Ascending aorta (tissue), 2 donors: ENCODE measurements at places on chromosomes 7 and 10.

DNA sequence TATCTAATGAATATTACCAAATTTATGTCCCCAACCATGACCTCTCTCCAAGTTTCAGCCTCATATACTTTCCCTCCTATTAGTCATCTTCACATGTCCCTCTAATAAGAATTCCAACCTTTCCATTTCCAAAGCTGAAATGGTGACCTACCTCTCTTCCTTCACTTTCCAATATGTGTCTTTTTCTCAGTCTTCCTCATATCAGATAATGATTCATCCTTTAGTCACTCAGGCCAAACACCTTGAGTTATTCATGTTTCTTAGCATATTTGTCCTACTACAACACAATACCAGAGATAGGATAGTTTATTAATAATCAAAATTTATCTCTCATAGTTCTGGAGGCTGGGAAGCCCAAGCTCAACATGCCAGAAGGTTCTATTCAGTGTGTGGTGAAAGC lies 318.5 kb upstream of the ZWINT start:
- no peak for DNase-seq

GRCh38 chr7:81186691-81187090 lies 267.8 kb upstream of the SEMA3C start:
- no peak for DNase-seq

- DNase-seq: no peak
These were observed 46.2 kb downstream of the WDR37 start for GRCh38 chr10:1102416-1102815.

- no peak for DNase-seq
These were observed 19.6 kb downstream of the GIMAP4 start for GRCh38 chr7:150586785-150587152.

DNA sequence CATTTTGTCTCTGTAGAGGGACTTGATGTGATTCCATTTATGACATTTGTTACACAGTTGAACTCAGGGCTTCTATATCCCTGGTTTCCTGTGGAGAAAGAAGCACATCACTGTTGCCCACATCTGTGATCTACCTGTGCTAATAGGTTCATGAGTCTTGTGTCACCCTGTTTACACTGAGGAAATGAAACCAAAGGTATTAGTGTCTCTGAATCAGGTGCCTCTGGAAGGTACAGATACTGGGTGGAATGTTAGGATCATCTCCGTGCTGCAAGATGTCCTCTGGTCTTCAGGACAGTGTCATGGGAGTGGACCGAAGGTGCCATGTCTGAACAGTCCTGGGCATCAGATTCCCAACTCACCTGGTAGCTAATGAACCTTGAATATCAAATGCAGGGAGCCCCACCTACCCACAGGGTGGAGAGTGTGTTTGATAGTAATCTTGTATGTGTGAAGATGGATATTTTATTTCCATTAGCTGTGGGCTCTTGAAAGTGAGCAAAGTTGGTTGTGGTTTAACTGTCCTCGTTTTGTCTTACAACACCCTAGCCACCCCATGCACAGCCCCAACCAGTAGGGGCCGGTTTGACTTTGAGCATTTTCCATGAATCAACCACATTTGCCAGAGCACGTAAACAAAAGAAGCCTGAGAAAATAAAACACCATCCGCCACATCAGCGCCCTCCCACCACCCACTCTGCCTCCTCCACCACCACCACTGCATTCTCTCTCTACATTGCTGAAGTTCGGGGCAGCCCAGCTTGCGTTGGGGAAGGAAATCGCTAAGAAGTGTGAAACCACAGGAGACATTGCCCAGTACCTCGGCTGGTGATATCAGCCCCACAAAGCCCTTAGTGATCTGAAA lies 40.7 kb downstream of the TARP start:
- DNase-seq: peak; percentile 10

DNA sequence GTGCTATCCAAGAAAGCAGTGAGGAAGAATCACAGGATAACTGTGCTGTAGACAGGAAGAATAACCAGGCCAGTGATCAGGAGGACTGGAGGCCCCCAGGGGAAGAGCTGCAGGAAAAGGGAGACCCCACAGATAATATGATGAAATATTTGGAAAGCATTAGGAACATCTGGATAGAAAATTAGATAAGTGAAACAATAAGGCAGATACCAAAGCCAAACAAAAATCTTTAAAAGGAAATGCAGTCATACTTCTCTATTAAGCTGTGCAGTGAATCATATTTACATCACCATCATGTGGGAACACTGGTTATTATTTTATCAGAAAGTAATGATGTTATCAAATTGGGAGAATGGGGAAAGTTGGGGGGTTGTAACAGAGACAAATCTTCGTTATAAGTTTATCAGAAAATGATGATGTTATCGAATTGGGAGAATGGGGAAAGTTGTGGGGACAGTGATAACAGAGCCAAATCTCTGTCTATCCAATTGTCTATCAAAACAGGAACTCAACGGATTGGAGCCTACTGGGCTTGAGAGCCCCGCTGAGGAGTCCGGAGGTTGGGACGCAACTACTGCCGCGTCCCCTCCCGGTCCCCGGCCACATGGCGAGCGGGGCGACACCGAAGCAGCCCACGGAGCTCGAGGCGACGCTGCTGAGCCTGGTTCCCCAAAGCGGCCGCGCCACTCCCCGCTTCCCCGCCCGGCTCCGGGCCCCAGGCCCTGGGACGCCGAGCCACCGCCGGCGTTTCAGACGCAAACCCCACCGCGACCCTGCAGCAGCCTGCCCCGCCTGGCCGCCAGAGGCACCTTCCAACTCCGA lies 14.0 kb upstream of the RALA start:
- DNase-seq: no peak

DNA sequence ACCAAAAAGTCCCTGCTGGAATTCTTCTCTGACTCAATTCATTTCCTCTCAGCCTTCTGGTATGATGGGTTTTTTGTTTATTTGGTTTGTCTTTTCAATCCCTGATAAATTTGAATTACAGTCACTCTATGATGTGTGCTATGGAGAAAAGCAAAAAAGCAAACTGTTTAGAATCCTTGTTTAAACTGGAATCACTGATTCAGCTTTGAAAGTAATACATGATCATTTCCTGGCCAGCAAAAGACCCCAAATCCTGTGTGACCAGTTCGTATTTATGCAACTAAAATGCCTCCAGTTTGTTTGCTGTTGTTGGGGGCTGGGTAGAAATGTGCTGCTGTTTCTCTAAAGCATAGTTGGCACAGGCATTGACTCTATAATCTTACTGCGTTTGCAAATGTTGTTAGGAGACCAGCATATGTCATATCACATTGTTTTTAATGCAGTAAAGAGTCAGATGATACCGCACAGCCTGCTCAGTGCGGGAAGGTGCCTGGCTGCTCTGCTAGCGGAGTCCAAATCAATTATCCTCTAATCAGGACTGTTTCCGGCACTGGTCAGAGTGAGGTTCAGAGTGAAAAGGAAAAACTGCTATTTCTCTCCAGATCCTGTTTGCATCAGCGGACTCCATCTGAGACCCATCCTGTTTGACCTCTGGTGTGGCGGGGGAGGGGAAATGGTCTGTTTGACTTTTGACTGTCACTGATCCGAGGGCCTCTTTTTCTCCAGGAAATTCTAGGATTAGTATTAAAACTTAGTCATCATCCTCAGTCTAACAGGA lies 40.6 kb upstream of the ADD3 start:
- no peak for DNase-seq

- DNase-seq: no peak
These were observed 1.5 kb downstream of the GNB2 start for GRCh38 chr7:100675105-100675451.

GRCh38 chr10:43126759-43127424 lies 11.4 kb upstream of the CSGALNACT2 start:
- DNase-seq: no peak

- no peak for DNase-seq
These were observed 38.1 kb downstream of the CFAP46 start for GRCh38 chr10:132904181-132904813.

- peak; percentile 69 for DNase-seq
These were observed 183.1 kb downstream of the GPAM start for GRCh38 chr10:112000466-112000865.

DNA sequence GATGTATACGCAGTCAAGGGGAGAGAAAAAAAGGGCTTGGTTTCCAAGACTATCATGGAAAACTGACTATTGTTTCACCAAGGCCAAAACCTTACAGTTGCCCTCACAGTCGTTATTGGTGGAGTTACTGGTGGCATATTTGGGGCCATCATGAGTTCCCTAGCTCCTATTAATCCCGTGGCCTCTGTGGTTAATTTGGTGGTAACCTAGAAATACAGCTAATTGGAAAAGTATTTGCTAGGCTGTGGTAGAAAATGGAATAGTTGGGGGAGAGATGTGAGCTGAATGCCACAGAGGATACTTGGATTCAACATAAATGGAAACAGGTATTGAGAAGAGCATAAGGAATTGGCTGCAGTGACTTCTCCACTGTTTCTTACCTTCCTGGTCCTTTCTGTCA lies 450.7 kb downstream of the KCNMA1 start:
- DNase-seq: no peak

DNA sequence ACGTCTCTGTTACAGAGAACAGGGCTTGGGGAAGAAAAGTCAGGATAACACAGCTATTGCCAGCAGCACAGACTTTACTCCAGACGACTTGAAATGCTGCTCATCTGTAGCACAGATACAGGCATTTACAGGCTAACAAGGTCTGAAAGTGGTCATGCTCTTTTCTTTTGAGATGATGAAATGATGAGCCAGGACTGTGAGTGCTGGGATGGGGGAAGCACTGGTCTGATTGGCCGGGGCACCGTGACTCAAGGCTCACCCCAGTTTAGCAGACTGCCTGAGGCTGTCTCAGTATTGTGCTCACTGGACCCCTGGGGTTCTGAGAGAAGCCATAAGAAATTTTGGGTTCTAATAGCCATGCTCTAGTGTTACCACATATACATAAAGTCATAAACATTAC lies 12.4 kb downstream of the SMKR1 start:
- DNase-seq: no peak

- peak; percentile 63 for DNase-seq
These were observed 92.2 kb upstream of the DDC start for GRCh38 chr7:50657341-50657873.

GRCh38 chr10:30047430-30047829 lies 12.0 kb downstream of the JCAD start:
- no peak for DNase-seq

DNA sequence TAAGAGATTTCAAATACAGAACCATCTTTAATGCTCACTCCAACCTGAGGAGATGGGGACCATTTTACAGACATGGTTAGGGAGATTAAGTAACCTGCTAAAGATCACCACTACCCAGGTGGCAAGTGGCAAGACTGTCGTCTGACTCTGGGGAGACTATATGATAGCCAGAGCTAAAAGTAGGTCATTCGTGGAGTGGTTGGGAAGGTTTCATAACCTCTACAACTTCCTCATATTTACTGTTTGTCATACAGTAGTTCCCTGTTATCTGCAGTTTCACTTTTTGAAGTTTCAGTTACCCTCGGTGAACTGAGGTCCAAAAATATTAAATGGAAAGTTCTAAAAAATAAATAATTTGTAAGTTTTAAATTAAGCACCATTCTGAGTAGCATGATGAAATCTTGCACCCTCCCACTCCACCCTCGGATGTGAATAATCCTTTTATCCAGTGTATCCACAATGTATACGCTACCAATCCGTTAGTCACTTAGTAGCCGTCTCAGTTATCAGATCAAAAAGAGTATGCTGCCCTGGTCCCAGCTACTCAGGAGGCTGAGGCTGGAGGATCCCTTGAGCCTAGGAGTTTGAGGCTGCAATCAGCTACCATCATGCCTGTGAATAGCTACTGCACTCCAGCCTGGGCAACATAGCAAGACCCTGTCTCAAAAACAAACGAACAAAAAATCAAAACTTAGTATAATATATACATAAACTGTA lies 14.9 kb upstream of the LGI1 start:
- no peak for DNase-seq

DNA sequence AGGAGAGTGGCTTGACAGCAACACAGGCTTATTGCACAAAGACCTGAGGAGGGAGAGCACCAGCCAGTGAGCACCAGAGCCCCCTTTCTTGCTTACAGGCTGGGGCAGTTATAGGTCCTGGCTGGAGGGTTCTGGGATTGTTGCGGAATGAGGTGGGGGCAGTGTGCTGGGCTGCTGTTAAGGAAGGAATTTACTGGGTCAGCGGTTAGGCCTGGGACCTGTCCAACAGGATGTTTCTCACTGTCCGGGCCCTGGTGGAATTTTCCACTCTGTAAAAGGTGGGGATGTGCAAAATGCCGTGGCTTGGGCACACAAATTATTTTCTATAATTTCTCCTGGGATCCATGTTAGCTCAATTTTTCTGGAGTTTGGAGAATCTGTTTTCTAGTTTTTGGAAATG lies 757.3 kb downstream of the TYW1 start:
- DNase-seq: no peak

- DNase-seq: no peak
These were observed 24.0 kb downstream of the COL26A1 start for GRCh38 chr7:101386558-101387231.

DNA sequence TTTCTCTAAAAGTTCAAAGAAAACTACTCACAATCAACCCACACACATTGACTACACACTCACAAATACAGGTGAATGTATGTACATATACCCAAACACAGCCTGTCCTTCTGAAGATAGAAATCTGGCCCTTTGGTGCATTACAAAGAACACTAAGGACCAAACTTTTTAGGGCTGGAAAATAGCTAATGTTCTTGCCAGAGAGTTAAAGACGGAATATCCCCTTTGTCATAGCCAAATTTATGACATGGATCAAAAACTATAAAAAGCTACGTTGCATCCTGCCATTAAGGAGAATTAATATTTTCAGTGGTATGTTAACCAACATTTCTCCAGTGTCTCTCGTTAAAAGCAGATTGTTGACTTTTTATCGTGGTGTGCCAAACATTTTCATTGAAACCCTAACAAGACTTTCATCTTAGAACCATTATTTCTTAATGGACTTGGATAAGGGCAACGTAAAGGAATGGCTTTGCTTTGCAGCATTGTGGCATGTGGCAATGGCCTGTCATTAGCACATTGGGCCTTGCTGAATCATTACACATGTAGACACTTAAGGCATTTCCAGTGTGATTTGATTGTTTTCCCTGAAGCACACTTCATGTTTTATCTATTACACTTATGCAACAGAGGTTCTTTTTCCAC lies 150.9 kb upstream of the MEOX2 start:
- DNase-seq: no peak
